Activated T-cell treated with anti-CD3 and anti-CD28 coated beads for 4 hours (primary cell): ENCODE measurements at places on chromosomes 3 and 15.
A peak's percentile ranks its signal among the peaks of the same experiment; 100 is the strongest.

GRCh38 chr15:88890495-88890894, 4.8 kb downstream of the HAPLN3 start:
- DNase-seq = no peak

DNA sequence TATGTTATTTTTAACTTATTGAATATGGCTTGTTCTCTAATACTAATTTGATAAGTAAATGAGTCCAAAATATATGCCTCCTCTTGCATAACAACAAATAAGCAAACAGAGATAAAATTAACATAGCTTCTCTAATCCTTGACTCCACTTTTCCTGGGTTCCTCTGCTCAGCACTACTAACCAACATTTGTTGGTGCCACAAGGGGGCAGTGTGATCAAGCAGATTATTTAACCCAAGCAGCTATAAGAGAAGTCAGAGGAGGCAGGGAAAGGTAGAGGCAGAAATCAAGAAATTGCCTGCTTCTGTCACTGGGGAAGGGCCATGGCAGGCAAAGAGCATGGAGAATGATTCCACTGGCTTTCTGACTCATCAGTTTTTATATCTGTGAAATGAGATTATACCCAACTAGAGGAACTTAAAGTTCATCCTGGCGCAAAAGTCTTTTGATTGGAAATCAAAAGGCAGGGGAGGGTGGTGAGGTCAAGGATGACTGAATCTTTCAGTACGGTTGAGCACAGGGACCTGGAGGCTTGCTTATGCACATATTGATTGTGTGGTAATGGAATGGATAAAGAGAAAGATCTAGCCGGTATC, 152.2 kb downstream of the IGSF11 start:
- peak; percentile 66 for DNase-seq

GRCh38 chr3:51845129-51845528, 16.3 kb upstream of the IQCF2 start:
- no peak for DNase-seq

- no peak for DNase-seq
Measured at GRCh38 chr3:40827942-40828688, 303.4 kb downstream of the ZNF621 start.

- no peak for DNase-seq
Measured at GRCh38 chr15:95944193-95944592, 386.3 kb upstream of the NR2F2 start.

- DNase-seq = no peak
Measured at GRCh38 chr3:151146731-151147091, 56.3 kb downstream of the GPR171 start.

- no peak for DNase-seq
Measured at GRCh38 chr3:185215873-185216606, 37.8 kb downstream of the EHHADH start.

GRCh38 chr3:58563386-58564035, 13.7 kb downstream of the FAM107A start:
- DNase-seq = no peak

DNA sequence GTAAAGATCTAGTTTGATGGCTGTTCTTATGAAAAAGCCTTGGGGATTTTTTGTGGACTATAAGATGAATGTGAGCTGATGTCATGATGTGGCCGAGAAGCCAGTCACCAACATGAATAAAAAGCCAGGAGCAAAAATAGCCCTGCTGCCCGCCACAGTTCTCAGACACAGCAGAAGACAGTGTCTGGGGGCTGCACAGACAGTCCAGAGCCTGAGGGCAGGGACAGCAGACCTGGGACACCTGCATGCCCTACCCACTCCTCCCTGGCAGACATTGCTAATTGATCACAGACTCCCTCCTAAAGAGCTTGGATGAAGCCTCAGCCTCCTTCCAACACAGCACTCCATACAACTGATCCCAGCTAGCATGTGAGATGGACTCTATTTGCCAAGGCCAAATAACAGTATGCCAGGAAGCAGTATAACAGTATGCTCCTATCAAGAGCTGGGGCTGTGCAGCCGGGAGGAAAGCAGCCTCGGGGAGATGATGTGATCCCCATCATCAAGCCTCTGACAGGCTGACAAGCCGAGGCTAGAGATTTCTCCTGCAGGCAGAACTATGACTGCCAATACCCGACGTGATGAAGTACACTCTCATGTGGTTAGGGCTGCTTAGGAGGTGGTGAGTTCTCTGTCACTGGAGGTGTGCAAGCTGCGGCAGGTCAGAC, 105.4 kb upstream of the RPL32 start:
- DNase-seq = no peak

DNA sequence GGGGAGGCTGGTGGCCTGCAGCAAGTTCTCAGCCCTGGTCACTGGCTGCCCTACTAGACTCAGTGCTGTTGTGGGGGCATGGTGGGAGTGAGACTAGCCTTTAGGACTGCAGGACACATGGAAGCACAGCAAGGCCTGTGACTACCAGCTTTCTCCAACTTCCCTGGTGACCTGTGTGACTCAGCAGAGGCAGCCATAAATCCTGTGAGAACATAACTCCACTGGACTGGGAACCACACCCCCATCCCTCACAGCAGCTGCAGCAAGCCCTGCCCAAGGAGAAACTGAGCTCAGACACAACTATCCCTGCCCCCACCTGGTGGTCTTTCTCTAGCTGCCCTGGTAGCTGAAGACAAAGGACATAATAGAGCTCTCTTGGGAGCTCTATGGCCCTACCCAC, 111.3 kb downstream of the DCLK3 start:
- DNase-seq = no peak

DNA sequence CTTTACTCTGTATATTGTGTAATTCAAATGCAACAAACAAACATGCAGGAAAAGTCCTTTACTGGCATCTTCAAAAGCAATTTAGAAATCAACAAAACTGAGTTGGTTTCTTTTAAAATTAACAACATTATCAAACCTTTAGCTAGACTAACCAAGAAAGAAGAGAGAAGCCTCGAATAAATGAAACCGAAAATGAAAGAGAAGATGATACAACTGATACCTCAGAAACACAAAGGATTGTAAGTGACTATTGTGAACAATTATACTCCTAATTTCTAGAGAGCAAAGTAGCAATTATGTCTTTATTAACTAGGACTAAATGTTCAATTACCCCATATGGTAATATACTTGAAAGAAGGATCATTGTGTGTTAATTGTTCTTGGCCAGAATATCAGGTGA, 49.2 kb upstream of the P3H2 start:
- no peak for DNase-seq

GRCh38 chr15:71396536-71397125, 281.4 kb downstream of the THSD4 start:
- DNase-seq = no peak

GRCh38 chr3:105077060-105077822, 289.5 kb upstream of the ALCAM start:
- no peak for DNase-seq

DNA sequence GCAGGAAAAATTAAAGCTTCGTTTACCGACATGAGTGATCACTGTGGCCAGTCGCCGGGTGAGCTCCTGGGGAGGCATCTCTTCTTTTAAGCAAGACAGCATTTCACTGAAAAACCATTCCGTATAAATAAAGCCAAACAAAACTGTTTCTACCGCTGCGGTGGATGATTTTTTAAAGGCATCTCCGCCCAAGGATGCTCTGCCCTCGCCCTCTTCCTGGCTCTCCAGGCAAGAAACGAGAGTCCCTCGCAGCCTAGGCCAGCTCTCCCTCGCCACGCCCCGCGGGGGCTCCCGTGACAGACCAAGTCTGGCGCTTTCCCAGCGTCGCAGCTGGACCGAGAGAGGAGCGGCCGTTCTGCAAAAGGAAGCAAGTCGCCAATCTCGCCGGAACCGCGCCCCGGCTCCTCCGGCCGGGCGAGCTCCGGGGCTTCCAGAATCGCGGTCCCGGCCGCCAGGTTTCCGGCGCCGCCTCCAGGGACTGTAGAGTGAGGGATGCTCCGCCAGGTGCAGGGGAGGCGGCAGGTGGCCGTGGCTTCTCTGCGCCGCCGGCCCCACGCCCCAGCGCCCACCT, 458 bp downstream of the MCF2L2 start:
- DNase-seq = no peak

GRCh38 chr3:16817197-16817596, 67.6 kb upstream of the PLCL2 start:
- no peak for DNase-seq

- DNase-seq = no peak
Measured at GRCh38 chr3:169666376-169667165, 3.1 kb upstream of the MECOM start.

DNA sequence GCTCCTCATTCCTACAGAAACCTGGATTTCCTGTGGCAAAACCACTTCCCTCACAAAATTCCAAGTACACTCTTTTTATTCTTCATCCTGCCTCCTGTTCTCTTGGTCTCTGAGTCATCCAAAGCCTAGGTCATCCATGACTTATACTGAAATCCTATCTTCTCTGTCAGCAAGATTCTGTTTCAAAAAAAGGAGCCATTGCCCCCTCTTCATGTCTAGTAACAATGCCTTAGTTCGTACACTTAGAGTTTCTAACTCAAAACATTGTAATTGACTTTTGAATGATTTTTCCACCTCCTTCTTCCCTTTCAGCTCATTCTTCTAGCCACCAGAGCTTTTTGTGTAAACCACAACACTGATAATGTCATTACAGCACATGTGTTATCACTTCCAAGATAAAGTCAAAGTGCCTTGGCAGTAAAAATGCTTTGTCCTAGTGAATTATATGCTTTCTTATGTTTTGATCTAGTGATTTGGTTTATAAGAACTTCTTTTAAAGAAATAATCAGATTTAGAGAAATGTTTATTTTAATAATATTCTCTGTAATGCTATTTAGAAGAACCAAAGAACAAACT, 256.5 kb upstream of the NECTIN3 start:
- DNase-seq = no peak

- DNase-seq = peak; percentile 64
Measured at GRCh38 chr15:40787344-40787841, 17.6 kb downstream of the C15orf62 start.
